ENCODE measurements at places on chromosomes 1 and 21. TPM values are rescaled to one million over a fixed set of nuclear protein-coding genes. Genes with fewer than 3 reads are reported as not detected.

GRCh38 chr1:228417483-228418203 lies 982 bp upstream of the TRIM17 start:
- DNase-seq: no peak
- H3K27ac ChIP-seq: no peak overlapping the region
- no peaks in the 10 kb centered on the region for H3K36me3 ChIP-seq
- H3K4me1 ChIP-seq: peaks cover 25% of the 10 kb centered on the region
- peaks cover 17% of the 10 kb centered on the region for H3K27me3 ChIP-seq
- H3K4me3 ChIP-seq: peak overlapping the region; percentile 94

DNA sequence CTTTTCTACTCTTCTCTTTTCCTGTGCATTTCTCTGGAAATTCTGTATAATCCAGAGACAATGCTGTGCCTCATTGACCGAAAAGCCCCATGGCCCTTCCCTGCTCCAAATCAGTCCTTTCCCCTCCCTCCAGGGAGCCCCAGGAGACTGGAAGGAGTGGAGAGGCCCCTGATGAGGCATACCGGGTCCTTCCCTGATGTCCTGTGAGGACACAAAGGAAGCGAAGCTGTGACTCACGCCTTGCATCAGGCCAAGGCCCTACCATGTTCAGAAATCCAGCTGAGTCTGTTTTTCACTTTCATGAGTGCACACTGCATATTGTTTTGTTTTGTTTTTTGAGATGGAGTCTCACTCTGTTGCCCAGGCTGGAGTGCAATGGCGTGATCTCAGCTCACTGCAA lies 38.7 kb upstream of the BECN2 start:
- no peak overlapping the region for H3K4me3 ChIP-seq
- no peaks in the 10 kb centered on the region for H3K36me3 ChIP-seq
- H3K27me3 ChIP-seq: no peaks in the 10 kb centered on the region

- H3K27me3 ChIP-seq: peaks cover 15% of the 10 kb centered on the region
- DNase-seq: no peak
- no peaks in the 10 kb centered on the region for H3K36me3 ChIP-seq
Measured at GRCh38 chr1:170959385-170959784, 24.1 kb downstream of the MROH9 start.

- H3K36me3 ChIP-seq: no peaks in the 10 kb centered on the region
- H3K27ac ChIP-seq: no peak overlapping the region
- peaks cover 17% of the 10 kb centered on the region for H3K4me1 ChIP-seq
- peaks cover 70% of the 10 kb centered on the region for H3K27me3 ChIP-seq
- no peak overlapping the region for H3K4me3 ChIP-seq
- no peak for DNase-seq
Measured at GRCh38 chr1:87200875-87201638, 127.6 kb upstream of the LMO4 start.

GRCh38 chr1:76074321-76075187 lies at the start of gene ST6GALNAC3:
ST6GALNAC3 (plus strand) TSS chr1:76074746.
- H3K27ac ChIP-seq: peak within 1 kb of the TSS; percentile 25
- peak within 1 kb of the TSS; percentile 97 for H3K4me3 ChIP-seq
- H3K27me3 ChIP-seq: peaks cover 8% of the 10 kb centered on the region
- no peaks in the 10 kb centered on the region for H3K36me3 ChIP-seq
- H3K4me1 ChIP-seq: peaks cover 19% of the 10 kb centered on the region

DNA sequence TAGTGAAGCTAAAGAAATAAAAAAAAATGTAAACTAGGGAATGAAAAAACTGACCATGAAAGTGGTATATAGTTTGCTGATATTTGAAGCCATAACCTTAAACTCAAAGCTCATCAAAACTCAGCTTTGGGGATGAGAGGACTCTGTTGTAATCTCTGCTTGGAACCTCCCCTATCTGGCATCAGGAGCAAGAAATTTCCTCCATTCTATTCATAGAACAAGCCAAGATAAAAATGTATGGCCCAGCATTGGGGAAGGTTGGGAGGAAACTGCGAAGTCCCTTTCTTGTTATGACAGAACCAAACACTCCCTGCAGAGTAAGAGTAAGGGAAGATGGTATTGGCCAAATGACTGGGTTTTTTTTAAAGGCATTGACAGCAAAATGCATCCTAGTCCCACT lies 35.6 kb downstream of the MCOLN2 start:
- H3K27ac ChIP-seq: peak overlapping the region; percentile 9
- H3K36me3 ChIP-seq: peaks cover 35% of the 10 kb centered on the region
- H3K4me1 ChIP-seq: peaks cover 30% of the 10 kb centered on the region
- no peak for DNase-seq

- H3K27ac ChIP-seq: no peak overlapping the region
- H3K27me3 ChIP-seq: no peaks in the 10 kb centered on the region
- DNase-seq: no peak
- H3K4me1 ChIP-seq: no peaks in the 10 kb centered on the region
- no peak overlapping the region for H3K4me3 ChIP-seq
- no peaks in the 10 kb centered on the region for H3K36me3 ChIP-seq
Measured at GRCh38 chr1:196306421-196306820, 301.8 kb downstream of the KCNT2 start.

DNA sequence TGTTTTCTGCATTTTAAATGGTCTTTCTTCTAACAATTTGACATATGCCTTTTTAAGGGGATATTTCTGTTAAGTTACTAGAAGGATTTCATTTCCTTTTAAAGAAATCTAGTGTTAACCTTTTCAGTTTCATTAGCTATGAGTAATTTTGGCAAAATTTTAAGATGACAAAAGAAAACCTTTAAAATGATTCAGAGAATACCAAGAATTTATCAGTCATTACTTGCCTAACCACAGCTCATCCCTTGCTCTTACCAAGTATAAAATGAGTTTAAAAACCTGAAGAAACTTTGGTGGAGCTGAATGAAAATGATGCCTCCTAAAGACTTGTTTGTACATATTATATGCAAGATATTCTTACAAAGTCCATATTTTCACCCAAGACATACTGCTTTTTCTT lies 101.7 kb downstream of the NEK7 start:
- H3K4me3 ChIP-seq: peak overlapping the region; percentile 63
- no peak for DNase-seq
- H3K36me3 ChIP-seq: peaks cover 6% of the 10 kb centered on the region
- peaks cover 73% of the 10 kb centered on the region for H3K4me1 ChIP-seq
- H3K27me3 ChIP-seq: no peaks in the 10 kb centered on the region

DNA sequence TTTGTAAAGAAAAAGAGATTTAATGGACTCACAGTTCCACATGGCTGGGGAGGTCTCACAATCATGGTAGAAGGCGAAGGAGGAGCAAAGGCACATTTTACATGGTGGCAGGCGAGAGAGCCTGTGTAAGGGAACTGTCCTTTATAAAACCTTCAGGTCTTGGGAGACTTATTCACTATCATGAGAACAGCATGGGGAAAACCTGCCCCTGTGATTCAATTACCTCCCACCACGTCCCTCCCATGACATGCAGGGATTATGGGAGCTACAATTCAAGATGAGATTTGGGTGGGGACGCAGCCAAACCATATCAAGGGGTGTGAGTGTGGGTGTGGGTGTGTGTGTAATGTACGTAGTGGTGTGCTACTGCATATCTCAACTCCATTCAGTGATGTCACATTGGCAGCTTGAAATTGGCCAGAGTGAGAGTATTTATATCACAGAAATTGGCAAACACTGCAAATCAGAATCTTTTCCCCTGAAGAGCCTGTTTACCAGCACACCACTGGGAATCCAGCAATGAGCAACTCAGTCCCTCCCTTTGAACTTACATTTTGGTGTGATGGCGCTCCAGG lies 5.4 kb downstream of the ARHGEF10L start:
- no peak for DNase-seq
- H3K27ac ChIP-seq: no peak overlapping the region
- no peak overlapping the region for H3K4me3 ChIP-seq
- H3K4me1 ChIP-seq: no peaks in the 10 kb centered on the region
- no peaks in the 10 kb centered on the region for H3K36me3 ChIP-seq

DNA sequence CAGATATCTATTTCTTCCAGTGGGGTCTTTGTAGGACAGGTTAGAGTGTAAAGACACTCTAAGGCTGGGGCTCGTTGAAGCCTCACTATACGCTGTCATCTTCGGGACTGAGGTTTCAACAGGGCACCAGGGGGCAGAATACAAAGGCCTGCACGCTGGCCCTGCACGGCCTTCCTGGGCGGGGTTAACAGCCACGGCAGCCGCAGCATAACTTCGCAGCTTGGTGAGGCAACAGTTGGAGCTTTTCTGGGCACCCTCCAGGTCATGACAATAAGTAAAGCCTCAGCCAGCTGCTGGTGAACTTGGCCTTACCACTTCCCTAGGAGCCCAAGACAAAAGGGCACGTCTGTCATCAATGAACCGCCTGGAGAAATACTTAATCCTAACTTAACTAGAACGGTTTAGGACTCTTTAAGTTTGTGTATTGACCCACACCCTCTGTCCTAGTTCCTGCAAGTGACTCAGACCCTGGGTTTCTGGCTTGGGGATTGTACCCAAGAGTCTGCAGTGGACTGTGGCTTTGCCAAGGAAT lies 2.3 kb upstream of the RUNX1 start:
- peaks cover 69% of the 10 kb centered on the region for H3K4me1 ChIP-seq
- peak; percentile 87 for DNase-seq
- peaks cover 2% of the 10 kb centered on the region for H3K36me3 ChIP-seq
- peak overlapping the region; percentile 89 for H3K4me3 ChIP-seq

DNA sequence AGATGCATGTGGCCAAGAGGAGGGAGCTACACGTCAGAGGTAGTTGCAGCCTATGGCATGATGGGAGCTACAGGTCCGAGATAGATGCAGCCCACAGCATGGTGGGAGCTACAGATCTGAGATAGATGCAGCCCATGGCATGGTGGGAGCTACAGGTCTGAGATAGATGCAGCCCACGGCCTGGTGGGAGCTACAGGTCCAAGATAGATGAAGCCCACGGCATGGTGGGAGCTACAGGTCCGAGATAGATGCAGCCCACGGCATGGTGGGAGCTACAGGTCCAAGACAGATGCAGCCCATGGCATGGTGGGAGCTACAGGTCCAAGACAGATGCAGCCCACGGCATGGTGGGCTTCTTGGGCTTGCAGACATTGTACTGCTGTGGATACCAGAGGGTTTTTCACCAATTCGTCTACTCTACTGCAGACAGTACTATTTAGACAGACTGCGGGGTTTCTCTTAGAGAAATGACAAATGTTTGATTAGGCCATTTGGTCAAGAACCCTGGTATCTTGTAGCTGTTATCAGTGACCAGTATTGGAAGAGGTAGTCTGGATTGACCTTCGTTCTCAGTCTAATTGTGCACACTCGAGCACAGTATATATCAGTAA lies 127.4 kb downstream of the DHRS3 start:
- H3K4me1 ChIP-seq: peaks cover 6% of the 10 kb centered on the region
- no peak for DNase-seq
- no peaks in the 10 kb centered on the region for H3K36me3 ChIP-seq

GRCh38 chr21:43585924-43586413 lies 73.3 kb downstream of the HSF2BP start:
- no peaks in the 10 kb centered on the region for H3K36me3 ChIP-seq
- H3K27ac ChIP-seq: no peak overlapping the region
- H3K27me3 ChIP-seq: no peaks in the 10 kb centered on the region
- no peak overlapping the region for H3K4me3 ChIP-seq
- DNase-seq: no peak

- peaks cover 23% of the 10 kb centered on the region for H3K4me1 ChIP-seq
- no peak overlapping the region for H3K27ac ChIP-seq
- no peaks in the 10 kb centered on the region for H3K36me3 ChIP-seq
- H3K4me3 ChIP-seq: no peak overlapping the region
- DNase-seq: no peak
Measured at GRCh38 chr1:224780736-224781135, 148.7 kb upstream of the DNAH14 start.

- H3K27me3 ChIP-seq: peaks cover 21% of the 10 kb centered on the region
- no peak overlapping the region for H3K4me3 ChIP-seq
- no peak overlapping the region for H3K27ac ChIP-seq
Measured at GRCh38 chr1:221527886-221528624, 213.8 kb downstream of the DUSP10 start.

- peaks cover 33% of the 10 kb centered on the region for H3K27me3 ChIP-seq
- no peaks in the 10 kb centered on the region for H3K36me3 ChIP-seq
- no peak for DNase-seq
- H3K27ac ChIP-seq: no peak overlapping the region
Measured at GRCh38 chr1:234199476-234200127, 173.7 kb upstream of the COA6 start.

DNA sequence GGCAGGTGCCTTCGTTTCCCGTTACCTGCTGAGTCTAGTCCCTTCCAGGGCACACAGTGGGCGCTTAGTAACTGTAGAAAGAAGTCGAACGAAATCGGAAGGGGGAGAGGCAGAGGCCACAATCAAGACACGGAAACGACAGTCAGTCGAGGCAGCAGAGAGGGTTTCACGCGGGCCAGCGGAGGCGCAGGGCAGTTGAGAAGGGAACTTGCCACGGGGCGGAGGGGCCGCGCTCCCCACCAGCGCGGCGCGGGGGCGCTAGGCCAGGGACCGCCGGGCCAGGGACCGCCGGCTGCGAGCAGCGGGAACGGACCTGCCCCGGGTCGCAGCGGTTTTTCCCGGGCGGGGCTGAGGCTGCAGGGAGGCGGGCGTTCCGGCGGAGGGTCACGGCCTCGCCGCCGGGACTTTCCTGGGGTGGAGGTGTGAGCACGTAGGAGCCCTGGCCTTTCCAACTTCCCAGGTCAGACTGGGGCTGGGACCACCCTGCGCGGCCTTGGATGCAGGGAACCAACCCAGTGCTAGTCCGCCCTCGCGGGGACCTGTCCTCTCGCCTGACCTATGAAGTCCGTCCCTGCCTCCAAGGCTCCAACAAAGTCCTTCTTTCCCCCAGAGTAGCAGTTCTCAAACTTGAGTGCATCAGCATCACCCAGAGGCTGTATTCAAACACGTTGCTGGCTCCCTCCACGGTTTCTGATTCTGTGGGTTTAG lies 150.1 kb upstream of the FGGY start:
- H3K27ac ChIP-seq: peak overlapping the region; percentile 91
- peak overlapping the region; percentile 97 for H3K4me3 ChIP-seq
- peaks cover 13% of the 10 kb centered on the region for H3K27me3 ChIP-seq
- peaks cover 45% of the 10 kb centered on the region for H3K4me1 ChIP-seq

Gene MLLT11
- total RNA-seq: 5.3 TPM

Gene FRRS1
- 2.3 TPM for total RNA-seq

Gene NGF
- not detected for total RNA-seq

Gene KCNN3
- 0.42 TPM for total RNA-seq

Gene HDAC1
- 157 TPM for total RNA-seq

Gene FCRL2
- total RNA-seq: not detected

Gene CLEC20A
- total RNA-seq: not detected

Gene ZNF670
- total RNA-seq: 4.6 TPM

Gene GJA9
- not detected for total RNA-seq

Gene TMCO2
- total RNA-seq: 0.82 TPM
